ENCODE measurements at places on chromosomes 4 and X.

DNA sequence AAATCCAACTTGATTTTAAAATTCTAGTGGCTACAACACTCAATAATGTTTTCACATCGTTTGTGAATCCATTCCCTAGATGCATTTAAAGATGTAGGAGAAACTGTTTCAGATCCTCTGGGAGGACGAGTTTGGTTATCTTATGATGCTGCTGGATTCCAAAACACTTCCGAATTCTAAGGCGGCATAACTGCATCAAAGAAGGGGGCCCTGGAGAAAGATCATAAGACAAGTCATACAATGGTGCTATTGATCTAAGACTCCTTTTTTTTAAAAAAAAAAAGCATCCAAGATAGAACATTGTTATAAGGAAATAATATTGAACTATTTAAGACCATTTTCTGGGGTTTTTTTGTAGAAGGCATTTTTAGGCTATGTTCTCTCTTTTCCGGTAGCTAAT, 25.5 kb downstream of the ASB9 start:
- no peak for DNase-seq

GRCh38 chr4:146417822-146418221, 103.9 kb downstream of the SLC10A7 start:
- no peak for DNase-seq

- DNase-seq, result no peak
These were observed 87.8 kb upstream of the BMP2K start for GRCh38 chr4:78688366-78688765.

DNA sequence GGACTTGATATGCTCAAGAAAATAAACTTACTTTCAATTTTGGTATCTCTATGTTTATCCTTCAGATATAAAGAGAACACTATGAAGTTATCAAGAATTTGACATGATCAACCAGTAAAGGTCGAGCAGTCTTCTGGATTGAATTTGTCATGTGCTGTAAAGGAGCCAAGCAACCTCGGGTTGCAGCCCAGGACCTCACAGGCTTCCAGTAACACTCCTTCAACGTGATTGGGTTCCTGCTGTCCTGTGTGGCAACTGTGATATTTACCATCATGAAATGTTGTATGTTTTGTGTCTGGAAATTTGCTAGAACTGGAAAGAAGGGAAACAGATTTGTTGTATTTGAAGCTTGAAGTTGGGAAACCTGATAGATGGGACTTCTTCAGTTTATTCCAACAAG, 52.0 kb upstream of the UGT2B7 start:
- no peak for DNase-seq

DNA sequence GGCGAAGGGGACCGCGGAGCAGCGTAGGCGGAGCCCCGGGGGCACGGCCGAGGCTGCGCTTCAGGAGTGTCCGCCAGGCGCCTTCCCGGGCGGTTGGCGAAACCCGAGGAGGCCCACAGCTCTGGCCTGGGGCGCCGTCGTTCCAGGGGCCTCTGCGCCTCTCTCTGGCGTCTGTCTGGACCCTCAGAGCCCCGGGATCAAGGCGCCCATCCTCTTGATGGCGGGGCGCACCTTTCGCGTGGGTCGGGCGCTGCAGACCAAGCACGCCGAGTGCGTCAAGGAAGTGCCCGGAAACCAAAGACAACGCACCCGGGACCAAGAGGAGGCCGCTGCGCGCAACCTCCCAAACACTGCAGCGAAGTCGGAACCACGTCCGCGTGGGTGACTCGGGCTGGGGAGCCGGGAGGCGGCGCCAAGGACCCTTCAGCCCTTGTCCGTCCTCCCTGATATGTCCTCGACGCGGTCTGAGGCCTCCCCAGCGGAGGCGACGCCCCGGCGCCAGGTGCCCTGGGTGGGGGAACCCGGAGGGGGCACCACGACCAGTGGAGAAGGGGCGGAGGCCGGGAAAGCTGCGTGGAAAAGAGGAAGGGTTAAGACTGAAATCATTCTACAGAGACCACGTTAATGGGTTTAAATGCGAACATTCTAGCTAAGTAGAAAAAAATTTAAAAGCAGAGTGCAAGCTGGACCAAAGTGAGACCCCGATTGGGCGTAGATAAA, 9.9 kb downstream of the HMX1 start:
- DNase-seq, result no peak

DNA sequence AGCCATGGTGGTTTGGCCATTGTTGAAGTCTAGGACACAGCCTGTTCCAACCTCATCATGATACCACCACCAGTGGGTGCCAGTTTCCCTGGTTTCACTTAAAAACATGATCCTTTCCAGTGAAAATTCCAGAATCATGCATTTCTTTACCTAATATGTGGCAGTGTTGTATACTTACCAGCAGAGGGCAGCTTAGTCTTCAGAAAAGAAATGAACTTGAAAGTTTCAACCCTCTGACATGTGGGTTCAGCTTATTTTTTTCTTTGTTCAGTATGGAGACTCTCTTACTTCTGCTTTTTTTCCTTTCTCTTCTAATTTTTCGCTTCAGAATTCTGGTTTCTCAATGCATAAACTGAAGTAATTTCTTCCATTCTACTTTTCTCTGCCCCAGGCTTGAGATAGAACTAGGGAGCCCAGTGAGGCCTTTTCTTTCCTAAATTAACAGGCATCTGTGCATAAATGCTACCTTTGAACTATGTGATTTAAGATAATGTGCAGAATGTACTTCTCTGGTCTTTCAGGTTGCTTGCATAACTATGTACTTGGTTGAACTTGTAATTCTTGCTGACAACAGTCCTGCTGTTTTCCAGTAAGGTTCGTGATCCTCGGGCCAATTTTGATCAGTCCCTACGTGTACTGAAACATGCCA, 10.7 kb downstream of the LIAS start:
- no peak for DNase-seq

- DNase-seq, result no peak
These were observed 142.4 kb upstream of the ANKRD50 start for GRCh38 chr4:124854968-124855367.

- no peak for DNase-seq
These were observed 10.5 kb downstream of the GPR82 start for GRCh38 chrX:41734530-41734929.

DNA sequence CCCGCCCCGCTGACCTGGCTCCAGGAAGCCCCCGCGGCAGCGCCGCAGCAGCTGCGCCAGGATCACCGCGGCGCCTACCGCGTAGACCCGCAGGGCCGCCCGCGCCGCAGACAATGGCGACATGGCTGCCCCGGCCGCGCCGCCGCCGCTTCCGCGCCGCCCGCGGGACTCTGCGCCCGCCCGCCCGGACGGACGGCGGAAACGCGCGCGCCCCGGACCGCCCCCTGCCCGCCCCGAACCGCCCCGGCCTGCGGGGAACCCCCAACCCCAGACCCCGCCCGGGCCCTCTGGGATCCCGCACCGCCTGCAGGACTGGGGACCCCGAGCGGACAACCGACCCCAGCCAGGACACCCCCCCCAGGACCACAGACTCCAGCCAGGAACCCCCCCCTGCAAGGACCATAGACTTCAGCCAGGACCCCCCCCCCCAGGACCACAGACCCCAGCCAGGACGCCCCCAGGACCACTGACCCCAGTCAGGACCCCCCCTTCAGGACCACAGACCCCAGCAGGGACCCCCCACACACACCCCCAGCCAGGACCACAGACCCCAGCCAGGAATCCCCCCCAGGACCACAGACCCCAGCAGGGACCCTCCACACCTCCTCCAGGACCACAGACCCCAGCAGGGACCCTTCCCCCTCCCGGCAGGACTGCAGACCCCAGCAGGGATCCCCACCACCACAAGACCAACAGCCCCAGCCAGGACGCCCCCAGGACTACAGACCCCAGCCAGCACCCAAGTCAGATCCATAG, at the start of the genes DHRSX and ZBED1:
TSS of gene DHRSX (minus strand) at position 174 of the 756 bp plus-strand sequence. CDS start at position 123, 51 bp downstream.
TSS of gene ZBED1 (minus strand) at position 174 of the 756 bp plus-strand sequence. CDS start 10,257 bp downstream, outside the sequence.
- DNase-seq, result peak; percentile 75

- no peak for DNase-seq
These were observed 32.1 kb downstream of the F11 start for GRCh38 chr4:186298031-186298647.

GRCh38 chr4:6769233-6769988, 13.1 kb upstream of the KIAA0232 start:
- DNase-seq, result no peak

GRCh38 chr4:52052475-52052780, 1.3 kb downstream of the SPATA18 start:
- DNase-seq, result no peak
